ENCODE measurements at places on chromosomes 6 and 20. TPM values are rescaled to one million over a fixed set of nuclear protein-coding genes. Genes with fewer than 3 reads are reported as not detected.

Gene NOX3
- total RNA-seq: not detected

Gene LTB
- 0.33 TPM for total RNA-seq

Gene ZNF451
- total RNA-seq: 7.9 TPM

Gene TRIM40
- not detected for total RNA-seq

Gene MDC1
- total RNA-seq: 17.4 TPM

Measured in A549 treated with CpdA at 1 μM for 4 hours (cell line).